ENCODE measurements at places on chromosomes 16 and 17. TPM values are rescaled to one million over a fixed set of nuclear protein-coding genes. Genes with fewer than 3 reads are reported as not detected.

DNA sequence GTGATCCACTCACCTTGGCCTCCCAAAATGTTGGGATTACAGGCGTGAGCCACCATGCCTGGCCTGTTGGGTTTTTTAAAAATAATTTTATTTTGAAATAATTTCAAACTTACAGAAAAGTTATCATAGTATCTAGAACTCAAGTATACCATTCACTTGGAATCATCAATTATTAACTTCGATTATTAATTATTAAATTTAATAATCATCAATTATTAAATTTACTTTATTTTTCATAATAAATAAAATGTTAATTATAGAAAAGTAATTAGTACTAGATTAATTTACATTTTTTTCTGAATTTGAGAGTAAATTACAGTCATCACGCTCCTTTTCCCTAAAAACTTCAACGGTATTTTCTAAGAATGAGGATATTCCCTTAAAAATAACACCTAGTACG is 13.7 kb upstream of the SKAP1 start:
- DNase-seq, result no peak

- DNase-seq, result no peak
Measured at GRCh38 chr16:74577882-74578366, 29.0 kb downstream of the GLG1 start.

FAM83G gene
- total RNA-seq, result 13.9 TPM

IQCK gene
- 3.8 TPM for total RNA-seq

STX1B gene
- 1.6 TPM for total RNA-seq

KREMEN2 gene
- 1.3 TPM for total RNA-seq

HAP1 gene
- 0.10 TPM for total RNA-seq
